ENCODE measurements at places on chromosomes 16 and 17. TPM values are rescaled to one million over a fixed set of nuclear protein-coding genes. Genes with fewer than 3 reads are reported as not detected.
A peak's percentile ranks its signal among the peaks of the same experiment; 100 is the strongest.

DNA sequence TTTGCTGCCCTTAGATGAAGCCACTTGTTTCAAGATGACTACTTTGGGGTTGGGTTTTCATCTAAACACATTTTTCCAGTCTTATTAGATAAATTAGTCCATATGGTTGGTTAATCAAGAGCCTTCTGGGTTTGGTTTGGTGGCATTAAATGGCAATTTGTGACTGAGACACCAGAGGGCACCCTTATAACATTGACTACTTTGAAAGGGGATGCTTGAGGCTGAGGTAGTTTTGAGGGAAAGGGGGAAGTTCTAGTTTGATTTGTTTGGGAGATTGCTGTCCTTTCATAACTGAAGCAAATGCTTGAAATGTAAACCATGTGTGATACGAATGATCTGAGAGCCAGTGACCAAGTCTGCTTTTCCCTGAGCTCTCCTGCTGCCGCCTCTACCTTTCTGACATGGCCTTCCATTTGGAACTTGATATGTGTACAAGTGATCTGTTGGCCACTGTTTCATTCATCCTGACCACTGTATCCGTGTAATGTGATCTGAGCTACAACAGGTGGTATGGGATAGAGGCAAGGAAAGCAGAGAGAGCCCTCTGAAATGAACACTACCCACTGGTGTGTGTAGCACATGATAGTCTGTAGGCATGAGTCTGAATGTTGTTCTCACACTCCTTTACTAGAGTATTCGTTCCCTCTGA is 5.8 kb upstream of the RARA start:
- DNase-seq: no peak

Gene RHBDL1
- 2.6 TPM for polyA plus RNA-seq

Gene IKZF3
- 2.4 TPM for polyA plus RNA-seq

DNA sequence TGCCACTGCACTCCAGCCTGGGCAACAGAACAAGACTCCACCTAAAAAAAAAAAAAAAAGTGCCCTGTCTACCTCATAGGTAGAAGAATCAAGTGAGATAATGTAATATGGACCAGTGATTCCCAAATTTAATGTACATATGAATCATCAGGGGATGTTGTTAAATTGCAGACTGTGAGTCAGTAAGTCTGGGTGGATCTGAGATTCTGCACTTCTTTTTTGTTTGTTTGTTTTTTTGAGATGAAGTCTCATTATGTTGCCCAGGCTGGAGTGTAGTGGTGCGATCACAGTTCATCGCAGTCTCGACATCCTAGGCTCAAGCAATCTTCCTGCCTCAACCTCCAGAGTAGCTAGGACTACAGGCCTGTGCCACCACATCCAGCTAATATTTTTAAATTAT is 31.6 kb downstream of the HOXB1 start:
- DNase-seq: no peak

DNA sequence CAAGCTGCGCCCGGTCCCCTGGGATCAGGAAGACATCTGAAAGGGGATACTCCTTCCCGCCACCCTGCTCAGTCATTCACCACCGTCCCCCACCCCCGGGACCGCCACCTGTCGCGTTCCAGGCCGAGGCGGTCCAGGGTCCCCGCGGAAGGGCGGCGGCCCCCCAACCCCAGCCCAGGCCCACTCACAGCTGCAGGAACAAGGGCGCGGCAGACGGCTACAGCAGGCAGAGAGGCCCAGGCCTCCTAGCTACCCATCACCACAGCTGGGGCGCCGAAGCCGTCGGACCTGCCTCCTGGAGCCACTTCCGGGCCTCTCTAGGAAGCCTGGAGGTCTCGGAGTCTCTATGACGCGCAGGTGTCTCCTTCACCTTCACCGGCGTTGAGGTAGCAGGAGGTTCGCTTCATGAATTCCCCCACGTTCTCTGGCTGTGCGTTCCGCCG is at the start of gene SDR42E1:
SDR42E1 (minus strand) TSS at position 272 of the 443 bp plus-strand sequence. CDS start 10,612 bp downstream, outside the sequence.
- peak; percentile 79 for DNase-seq

Gene PYY
- 36.2 TPM for polyA plus RNA-seq

DNA sequence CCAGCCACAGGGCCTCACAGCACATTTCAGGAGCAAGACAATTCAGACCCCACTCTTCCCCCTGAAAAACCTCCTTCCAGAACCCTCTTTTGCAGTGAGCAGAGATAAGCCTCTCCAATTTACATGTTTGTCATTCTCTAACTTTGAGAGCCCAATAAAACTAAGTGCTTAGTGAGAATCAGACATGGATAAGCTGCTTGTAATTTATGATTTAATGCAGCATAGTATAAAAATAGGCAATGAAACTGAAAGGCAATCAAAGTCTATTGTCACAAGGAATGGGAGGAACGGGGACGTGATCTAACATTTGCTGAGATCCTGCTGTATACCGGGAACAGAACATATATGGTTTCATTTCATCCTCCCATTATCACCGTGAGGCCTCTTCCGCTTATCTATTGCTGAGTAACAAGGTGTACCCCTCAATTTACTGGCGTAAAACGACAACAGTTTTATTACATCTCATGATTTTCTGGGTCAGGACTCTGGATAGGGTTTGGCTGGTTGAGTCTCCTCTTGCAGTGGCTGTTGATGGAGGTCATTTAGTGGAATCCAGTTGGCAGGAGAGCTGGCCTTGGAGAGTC is 597.4 kb downstream of the MAF start:
- DNase-seq: peak; percentile 81

GRCh38 chr17:48528153-48528935 is 2.5 kb downstream of the HOXB1 start:
- DNase-seq: no peak

Gene DNAI2
- 0.07 TPM for polyA plus RNA-seq

GRCh38 chr17:82152114-82152513 is 54.1 kb upstream of the FASN start:
- no peak for DNase-seq

DNA sequence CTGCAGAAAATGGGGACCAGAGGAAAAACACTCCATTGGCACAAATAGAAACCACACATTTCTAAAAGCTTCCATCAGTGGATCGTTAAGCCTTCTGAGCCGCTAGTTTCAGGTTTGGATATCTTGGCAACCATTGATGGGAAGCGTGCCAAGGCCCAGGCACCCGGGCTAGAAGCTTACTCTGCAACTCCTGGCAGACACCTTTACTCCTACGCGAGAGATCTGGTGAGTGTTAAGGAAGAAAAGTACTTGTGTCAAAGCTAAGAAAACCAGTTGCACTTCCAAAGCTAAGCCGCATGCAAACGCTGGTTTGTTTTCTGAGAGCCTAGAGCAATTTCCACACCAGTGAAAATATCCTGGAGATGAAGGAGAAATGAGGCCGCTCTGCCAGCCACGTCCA is 472.4 kb downstream of the PMP22 start:
- DNase-seq: no peak

Gene ANKRD40CL
- polyA plus RNA-seq: 28.4 TPM

GRCh38 chr17:70924776-70925175 is 755.4 kb downstream of the KCNJ2 start:
- no peak for DNase-seq

- peak; percentile 51 for DNase-seq
Measured at GRCh38 chr17:81391936-81392908, 3.0 kb upstream of the BAHCC1 start.

DNA sequence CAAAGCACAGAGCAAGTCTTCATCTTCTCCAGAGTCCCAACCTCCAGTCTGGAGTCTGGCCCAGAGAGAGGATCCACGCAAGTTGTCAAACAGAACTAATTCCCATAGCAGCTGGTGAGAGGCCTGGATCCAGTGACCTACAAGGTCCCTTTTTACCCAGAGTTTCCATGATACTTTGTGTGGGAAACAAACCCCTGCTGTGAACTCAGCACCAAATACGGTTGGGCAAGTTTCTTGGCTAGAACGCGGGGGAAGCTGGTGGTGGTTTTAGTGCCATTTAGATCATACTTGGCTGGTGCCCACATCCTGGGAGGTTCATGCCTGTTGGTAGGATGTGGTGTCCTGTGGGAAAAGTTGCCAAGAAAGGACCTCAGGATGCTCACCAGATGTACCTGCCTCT is 18.1 kb downstream of the TMC7 start:
- no peak for DNase-seq

DNA sequence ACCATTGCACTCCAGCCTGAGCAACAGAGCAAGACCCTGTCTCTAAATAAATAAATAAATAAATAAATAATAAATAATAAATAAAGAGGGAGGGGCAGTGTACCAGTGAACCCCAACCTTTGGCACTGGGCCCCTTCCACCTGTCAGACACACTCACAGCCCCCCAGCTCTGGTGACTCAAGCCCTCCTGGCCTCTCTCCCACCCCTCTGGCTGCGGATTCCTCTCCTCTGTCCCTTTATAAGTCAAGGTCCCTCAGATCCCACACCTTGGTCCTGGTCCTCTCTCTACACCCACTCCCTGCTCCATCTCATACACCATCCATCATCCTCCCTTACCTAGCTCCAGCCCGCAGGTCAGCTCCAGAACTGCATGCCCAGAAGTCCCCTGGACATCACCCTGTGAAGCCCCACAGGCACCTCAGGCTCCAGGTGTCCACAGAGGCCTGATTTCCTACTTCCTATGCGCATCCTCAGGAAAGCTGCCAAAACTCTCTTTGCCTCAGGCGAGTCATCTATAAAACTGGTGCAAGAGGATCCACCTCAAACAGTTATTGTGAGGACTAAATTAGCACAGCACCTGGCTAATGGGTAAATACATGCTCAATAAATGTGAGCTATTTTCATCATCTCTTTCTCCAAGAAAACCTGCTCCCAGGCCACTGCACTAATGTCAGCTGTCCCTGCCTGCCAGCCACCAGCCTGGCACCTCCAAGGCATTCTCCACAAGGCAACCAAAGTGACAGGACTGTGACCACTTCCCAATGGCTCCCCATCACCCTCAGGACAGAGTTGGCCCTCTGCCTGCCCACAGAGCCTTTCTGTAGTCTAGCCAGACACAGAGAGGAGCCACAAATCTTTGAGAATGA is 46.8 kb downstream of the BEAN1 start:
- no peak for DNase-seq

- DNase-seq: no peak
Measured at GRCh38 chr17:76238847-76239537, 1.3 kb downstream of the RNF157 start.

Gene C17orf67
- polyA plus RNA-seq: 1.0 TPM

Gene TSNAXIP1
- 1.5 TPM for polyA plus RNA-seq

Gene CHD9NB
- 0.85 TPM for polyA plus RNA-seq

GRCh38 chr17:79995696-79996095 is 40.0 kb downstream of the TBC1D16 start:
- no peak for DNase-seq

Gene TBC1D3G
- not detected for polyA plus RNA-seq

- no peak for DNase-seq
Measured at GRCh38 chr16:85707528-85708095, 18.9 kb upstream of the GINS2 start.

DNA sequence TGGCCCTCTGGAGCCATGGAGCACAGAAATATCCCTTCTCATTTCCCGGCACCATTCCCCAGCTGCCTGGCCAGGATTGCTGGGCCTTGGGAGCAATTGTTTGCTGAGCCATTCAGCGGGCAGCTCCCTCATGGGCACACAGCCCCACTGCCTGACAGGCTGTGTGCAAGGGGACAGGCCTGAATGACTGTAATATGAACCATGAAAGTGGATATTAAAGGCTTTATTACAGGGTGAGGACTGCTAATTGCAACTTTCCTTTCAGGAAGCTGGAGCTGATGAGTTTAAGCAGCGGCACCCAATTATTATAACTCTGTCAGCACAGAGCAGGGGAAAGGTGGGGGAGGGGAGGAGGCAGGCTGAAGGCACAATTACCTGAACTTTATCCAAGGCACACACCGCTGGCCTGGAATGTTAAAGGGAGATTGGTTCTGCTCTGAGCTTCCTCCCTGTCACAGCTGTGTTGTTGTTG is 159.8 kb upstream of the SDK2 start:
- DNase-seq: no peak

Gene PNMT
- 2.1 TPM for polyA plus RNA-seq

Gene TEN1
- polyA plus RNA-seq: 24.5 TPM

DNA sequence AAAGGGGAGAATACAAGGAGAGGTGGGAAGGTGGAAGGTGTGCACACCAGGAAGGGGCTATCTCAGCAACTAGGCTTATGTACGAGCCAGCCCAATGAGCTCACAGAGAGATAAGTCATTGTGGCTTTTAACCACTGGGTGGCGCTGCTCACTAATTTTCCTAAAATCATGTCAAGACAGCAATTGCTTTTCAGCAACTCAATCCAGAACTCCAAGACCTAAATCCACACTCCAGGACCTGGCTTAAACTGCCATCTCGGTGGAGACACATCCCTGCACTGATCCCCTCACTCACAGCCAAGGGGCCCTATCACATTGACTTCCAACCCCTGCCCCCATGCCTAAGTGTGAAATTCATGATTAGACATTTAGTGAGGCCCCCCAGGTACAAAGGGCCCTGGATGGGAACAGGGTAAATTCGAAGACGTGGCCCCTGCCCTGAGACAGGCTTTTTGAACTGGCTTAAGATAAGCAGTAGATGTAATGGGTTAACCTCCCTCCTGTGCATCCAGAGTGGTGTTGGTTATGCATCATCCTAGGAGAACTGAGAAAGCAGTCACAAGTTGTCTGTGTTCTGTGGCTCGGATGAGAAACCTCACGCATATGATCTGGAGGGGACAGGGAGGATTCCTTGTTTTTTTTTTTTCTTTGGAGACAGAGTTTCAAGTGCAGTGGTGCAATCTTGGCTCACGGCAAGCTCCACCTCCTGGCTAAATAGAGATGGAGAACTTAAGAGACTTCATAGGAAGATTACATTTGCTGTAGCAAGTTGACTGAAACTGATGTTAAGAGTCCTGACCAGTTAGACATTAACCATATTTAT is 11.5 kb downstream of the CCL16 start:
- DNase-seq: peak; percentile 84

DNA sequence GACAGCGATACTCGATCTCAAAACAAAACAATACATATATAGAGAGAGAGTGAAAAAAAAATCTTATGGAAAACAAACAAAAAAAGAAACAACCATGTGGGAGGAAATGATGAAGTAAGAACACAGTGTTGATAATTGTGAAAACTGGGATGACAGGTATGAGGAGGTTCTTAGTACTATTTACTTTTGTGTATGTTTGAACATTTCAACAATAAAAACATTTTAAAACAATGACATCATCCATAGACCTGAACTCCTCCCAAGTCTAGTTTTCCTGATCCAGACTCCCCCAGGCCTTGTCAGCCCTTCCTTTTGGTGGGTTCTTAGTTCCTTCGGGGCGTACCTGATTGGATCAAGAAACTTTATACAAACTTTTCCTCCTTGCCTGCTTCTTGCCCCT is 51.7 kb downstream of the CCDC42 start:
- no peak for DNase-seq

DNA sequence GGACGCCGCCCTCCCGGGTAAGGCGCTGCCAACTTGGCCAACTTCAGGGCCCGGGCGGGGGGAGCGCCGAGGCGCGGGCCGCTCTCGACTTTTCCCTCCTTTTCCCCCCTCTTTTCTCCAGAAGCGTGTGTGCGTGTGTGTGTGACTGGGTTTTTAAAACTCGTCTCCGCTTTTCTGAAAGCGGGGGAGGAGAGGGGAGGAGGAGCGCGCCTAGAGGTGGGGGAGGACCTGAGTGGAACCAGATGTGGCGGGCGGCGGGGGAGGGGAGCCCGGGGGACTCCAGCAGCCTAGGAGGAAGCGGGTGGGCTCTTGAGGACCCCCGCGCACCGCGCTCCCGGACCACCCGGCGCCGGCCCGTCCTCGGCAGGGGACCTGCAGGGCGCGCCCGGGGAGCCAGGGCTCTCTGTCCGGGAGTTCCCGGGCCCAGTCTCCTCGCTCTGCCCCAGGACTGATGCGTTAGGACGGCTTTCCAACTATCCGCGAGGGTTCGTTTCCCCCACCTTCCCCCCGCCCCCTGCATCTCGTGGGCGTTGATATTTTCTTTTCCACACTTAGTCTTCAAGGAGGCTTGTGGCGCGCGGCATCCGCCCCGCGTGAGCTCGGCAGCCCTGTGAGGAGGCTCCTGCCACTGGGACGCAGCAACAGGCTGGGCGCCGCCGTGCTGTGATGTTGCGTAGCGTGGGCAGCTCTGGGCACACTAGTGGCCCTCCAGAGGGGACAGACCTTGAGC is 599 bp downstream of the MRC2 start:
- no peak for DNase-seq

All from large intestine (tissue), 12 donors.